ENCODE measurements at places on chromosomes 11 and 22. TPM values are rescaled to one million over a fixed set of nuclear protein-coding genes. Genes with fewer than 3 reads are reported as not detected.

The MUC6 gene
- not detected for total RNA-seq

The DEUP1 gene
- total RNA-seq: 0.27 TPM

The OR51B2 gene
- not detected for total RNA-seq

The ANO1 gene
- 0.86 TPM for total RNA-seq

GRCh38 chr11:106447631-106448191 is 370.2 kb downstream of the AASDHPPT start:
- H3K4me1 ChIP-seq: peaks cover 13% of the 10 kb centered on the region
- H3K36me3 ChIP-seq: no peaks in the 10 kb centered on the region
- H3K27ac ChIP-seq: no peak overlapping the region
- no peak for DNase-seq
- H3K27me3 ChIP-seq: no peaks in the 10 kb centered on the region
- no peak overlapping the region for H3K4me3 ChIP-seq

- no peak overlapping the region for H3K4me3 ChIP-seq
- H3K36me3 ChIP-seq: no peaks in the 10 kb centered on the region
- DNase-seq: no peak
- no peak overlapping the region for H3K27ac ChIP-seq
These were observed 94.7 kb downstream of the CACNA1I start for GRCh38 chr22:39665229-39665628.

GRCh38 chr11:35173011-35173511 is 34.1 kb downstream of the CD44 start:
- peaks cover 20% of the 10 kb centered on the region for H3K4me1 ChIP-seq
- no peak overlapping the region for H3K27ac ChIP-seq
- H3K36me3 ChIP-seq: no peaks in the 10 kb centered on the region
- H3K27me3 ChIP-seq: no peaks in the 10 kb centered on the region
- H3K4me3 ChIP-seq: no peak overlapping the region
- DNase-seq: peak; percentile 85

GRCh38 chr22:50175921-50176849 is 5.7 kb downstream of the PANX2 start:
- H3K36me3 ChIP-seq: peaks cover 3% of the 10 kb centered on the region
- H3K27ac ChIP-seq: peak overlapping the region; percentile 86
- DNase-seq: peak; percentile 69

DNA sequence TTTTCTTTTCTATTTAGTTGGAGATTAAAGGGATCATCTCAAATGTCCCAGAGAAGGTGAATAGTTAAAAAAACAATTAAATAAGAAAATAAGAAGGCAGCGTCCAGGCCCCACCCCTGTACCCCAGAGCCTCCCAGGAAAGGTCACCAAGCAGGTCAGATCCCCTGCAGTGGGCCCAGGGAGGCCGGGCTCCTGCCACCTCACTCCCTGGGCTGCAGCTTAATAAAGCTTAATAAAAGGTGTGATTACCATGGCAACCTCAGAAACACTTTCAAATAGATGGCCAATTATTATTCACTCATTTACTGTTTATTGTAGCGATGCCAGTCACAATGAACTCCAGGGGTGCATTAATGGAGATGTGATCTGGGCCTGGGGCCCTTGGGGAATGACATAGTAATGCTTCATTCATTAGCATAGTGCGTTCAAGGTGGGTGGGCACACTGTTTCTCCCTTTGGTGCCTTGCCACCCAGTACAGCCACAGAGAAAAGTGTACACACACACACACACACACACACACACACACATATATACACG is 386.2 kb downstream of the CADM1 start:
- H3K27me3 ChIP-seq: no peaks in the 10 kb centered on the region
- H3K4me3 ChIP-seq: no peak overlapping the region
- H3K4me1 ChIP-seq: peaks cover 31% of the 10 kb centered on the region
- no peaks in the 10 kb centered on the region for H3K36me3 ChIP-seq
- DNase-seq: no peak

- H3K4me1 ChIP-seq: no peaks in the 10 kb centered on the region
- no peak for DNase-seq
- no peak overlapping the region for H3K27ac ChIP-seq
- H3K4me3 ChIP-seq: no peak overlapping the region
- no peaks in the 10 kb centered on the region for H3K36me3 ChIP-seq
These were observed 18.7 kb upstream of the FBLN1 start for GRCh38 chr22:45483918-45484499.

DNA sequence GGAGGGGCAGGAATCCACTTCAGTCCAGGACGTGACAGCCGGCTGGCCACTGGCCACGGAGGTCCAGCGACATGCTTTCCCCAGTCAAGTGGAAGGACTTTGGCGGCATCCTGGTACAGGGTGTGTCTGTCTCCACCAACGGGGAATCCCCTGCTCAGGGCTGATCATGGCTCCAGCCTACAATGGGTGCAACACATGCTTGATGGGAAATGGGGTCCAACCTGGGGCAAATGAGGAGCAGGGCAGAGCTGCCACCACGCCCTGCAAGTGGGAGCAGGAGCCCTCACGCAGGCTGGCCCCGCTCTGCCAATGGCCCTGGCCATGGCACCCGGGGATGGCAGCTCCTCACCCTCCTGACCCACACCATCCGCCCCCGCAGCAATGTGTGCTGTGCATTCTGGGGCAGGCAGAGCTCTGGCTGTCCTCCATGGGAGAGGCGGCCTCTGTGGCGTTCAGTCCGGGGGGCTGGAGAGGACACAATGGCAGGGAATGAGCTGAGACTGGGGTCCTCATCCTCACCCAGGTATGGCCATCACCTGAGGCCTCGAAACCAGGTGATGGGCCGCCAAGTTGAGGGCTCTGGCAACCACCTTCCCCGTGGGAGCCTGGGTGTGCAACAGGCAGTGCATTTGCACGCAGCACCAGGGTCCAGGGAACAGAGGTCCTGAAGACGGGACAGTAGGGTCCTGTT is 5.8 kb upstream of the SEPTIN5 start:
- no peak overlapping the region for H3K4me3 ChIP-seq
- no peak for DNase-seq
- peaks cover 15% of the 10 kb centered on the region for H3K27me3 ChIP-seq
- H3K27ac ChIP-seq: no peak overlapping the region
- H3K4me1 ChIP-seq: no peaks in the 10 kb centered on the region
